BJ (cell line): ENCODE measurements at places on chromosomes 16 and 17.

- DNase-seq, result no peak
Observed at GRCh38 chr17:39643271-39643670, 6.3 kb downstream of the STARD3 start.

DNA sequence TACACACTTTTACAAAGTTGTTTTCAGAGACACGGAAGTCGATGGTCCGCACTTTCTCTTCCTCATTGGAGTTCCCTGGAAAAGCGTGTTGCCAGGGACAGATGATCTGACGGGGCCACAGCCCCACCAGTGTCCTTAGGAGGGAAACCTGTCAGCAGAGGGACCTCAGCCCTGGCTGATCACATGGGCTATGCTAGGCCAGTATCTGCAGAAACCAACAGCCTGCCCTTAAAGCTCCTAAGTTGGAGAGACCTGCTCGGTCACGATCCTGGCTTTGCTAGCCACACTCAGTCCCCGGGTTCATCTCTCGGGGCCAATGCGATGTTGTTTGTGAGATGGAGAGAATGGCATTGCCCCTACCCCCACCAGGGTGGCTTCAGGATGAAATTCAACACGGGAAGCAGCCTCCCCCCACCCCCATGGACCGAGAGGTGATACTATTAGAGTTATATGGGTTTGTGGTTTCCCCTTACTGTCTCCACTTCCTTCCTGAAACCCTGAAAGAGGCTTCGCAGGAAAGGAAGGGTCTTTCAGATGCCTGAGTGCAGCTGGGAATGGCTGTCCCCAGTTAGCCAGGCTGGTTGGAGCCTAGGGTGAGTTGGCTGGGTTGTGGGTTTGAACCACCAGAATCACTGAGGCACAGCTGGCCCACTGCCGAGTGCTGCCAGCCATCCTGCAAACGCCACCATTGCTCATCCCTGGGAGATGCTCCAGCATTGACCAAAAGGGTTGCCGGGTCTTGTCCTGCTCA is 16.6 kb downstream of the RMI2 start:
- DNase-seq, result no peak

DNA sequence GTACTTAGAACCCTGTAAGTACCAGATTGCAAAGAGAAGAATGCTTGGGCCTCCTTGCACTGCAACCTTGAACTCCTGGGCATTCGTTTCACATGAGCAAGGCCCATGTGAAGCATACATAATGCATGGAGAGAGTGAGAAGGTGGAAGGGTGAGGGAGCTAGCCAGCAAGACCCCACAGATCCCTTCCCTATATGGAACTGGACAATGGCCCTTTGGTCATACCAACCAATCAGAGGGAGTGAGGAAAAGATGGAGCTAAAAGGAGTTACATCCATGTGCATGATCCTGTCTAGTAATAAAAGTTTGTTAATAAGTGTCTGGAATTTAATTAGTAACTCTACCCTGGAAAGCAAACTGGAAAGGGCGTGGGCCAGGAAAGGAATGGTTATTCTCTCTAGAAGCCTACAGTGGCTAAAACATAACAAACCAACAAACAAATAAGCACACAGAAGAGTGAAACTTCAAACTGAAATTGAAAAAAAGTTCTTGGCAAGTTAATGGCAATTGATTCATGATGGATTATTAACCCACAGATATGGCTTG is 29.6 kb downstream of the DNAH3 start:
- no peak for DNase-seq

DNA sequence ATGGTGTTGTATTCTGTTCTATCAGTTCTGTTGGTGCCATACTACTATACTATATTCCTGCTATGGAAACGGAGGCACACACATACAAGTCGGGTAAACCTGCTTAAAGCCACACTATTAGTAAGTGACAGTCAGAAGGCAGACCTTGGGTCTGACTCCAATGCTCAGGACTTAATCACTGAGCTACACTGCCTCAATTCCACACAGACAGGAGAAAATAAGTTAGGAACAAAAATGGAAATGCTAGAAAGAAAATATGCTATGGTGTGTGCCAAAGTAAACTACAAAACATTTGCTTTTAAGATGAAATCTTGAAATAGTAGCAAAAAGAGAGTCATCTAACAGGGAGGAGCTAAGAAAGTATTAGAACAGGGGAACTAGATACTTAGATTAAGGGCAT is 48.1 kb downstream of the MYO1D start:
- DNase-seq, result no peak

- no peak for DNase-seq
Observed at GRCh38 chr16:11014136-11014535, 69.8 kb downstream of the CLEC16A start.

DNA sequence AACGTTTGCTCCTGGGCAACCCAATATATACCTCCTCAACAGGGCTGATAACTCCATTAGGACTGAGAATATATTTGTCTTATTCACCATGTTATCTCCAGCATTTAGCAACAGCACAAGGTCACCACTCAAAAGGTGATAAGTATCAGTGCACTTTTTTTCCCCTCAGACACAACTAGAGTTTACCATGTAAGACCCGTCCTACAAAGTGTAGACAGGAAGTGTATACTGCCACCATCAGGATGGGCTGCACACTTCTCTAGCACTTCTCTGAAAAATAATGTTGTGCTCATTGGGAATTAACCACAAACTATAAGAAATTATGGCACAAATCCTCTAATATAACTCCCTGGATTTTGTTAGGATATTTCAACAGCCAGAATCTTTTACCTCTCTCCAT is 5.7 kb upstream of the VAT1L start:
- DNase-seq, result no peak

DNA sequence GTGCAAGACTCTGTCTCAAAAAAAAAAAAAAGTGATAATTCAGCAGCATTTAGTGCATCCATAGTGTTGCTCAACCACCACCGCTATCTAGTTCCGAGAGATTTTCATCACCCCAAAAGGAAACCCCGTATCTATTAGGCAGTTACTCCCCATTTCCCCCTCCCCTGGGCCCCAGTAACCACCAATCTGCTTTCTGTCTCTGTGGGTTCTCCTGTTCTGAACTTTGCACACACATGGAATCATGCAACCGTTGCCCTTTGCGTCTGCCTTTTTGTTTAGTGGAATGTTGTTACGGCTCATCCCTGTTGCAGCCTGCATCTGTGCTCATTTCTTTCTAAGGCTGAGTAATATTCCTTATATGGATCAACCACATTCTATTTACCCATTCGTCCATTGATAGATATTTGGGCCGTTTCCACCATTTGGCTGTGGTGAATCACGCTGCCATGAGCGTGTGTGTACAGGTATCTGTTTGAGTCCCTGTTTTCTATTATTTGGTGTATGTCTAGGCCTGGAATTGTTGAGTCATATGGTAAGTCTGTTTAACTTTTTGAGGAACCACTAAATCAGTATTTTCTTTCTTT is 8.7 kb upstream of the SYNGR2 start:
- no peak for DNase-seq

DNA sequence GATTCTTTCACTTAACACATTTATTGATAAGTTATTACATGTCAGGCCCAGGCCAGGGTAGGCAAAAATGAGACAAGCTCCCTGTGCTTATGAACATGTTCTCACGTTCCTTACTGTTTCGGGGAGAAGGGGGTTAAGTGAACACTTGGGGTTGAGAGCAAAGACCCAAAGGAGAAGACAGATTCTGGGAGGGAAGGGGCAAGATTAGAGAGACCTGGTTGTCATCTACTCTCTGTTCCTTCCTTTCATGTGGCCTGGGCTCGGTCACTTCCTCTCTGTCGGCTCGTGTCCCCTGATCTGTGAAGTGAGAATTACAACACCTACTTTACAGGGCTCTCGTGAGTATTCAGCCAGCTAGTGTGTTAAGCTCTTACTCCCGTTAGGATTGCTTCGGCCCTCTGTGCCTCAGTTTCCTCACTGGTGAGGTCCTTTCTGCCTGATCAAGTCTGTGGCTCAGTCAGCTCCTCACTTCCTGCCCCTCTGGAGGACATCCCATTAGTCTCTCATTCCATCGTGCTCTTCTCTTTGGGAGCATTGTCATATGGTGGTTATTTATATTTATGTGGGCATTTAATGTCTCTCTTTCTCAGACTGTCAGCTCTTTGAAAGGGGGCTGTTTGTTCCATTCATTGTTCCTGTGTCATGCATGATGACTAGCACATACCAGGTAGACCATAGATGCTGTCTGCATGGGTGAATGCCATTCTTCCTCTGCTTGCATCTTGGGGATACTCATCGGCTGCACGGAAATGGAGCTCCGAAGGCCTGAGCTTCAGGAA is 38.9 kb downstream of the PLCG2 start:
- DNase-seq, result no peak

GRCh38 chr16:8798174-8798527 is 512 bp downstream of the PMM2 start:
- DNase-seq, result no peak

- no peak for DNase-seq
Observed at GRCh38 chr17:63153488-63153887, 187.5 kb downstream of the TANC2 start.

GRCh38 chr17:81440511-81441244 is 45.4 kb downstream of the BAHCC1 start:
- no peak for DNase-seq

DNA sequence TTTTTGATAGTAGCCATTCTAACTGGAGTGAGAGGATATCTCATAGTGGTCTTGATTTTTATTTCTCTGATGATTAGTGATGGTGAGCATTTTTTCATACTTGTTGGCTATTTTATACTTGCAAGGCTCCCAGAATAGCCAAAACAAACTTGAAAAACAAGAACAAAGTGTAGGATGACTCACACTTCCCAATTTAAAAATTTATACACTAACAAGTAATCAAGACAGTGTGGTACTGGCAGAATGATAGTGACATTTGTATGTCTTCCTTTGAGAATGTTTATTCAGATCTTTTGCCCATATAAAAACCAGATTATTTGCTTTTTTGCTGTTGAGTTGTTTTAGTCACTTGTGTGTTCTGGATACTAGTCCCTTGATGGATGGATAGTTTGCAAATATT is 17.8 kb downstream of the SPECC1 start:
- DNase-seq, result no peak

- no peak for DNase-seq
Observed at GRCh38 chr17:83145831-83146230, 66.4 kb downstream of the METRNL start.

- DNase-seq, result no peak
Observed at GRCh38 chr17:5126719-5127488, 11.1 kb downstream of the USP6 start.

GRCh38 chr16:67277999-67278772 is 1.1 kb upstream of the PLEKHG4 start:
- DNase-seq, result peak; percentile 45

GRCh38 chr16:77137045-77137444 is 53.9 kb upstream of the MON1B start:
- DNase-seq, result no peak

- DNase-seq, result no peak
Observed at GRCh38 chr17:41069031-41069430, 3.4 kb upstream of the KRTAP2-4 start.

DNA sequence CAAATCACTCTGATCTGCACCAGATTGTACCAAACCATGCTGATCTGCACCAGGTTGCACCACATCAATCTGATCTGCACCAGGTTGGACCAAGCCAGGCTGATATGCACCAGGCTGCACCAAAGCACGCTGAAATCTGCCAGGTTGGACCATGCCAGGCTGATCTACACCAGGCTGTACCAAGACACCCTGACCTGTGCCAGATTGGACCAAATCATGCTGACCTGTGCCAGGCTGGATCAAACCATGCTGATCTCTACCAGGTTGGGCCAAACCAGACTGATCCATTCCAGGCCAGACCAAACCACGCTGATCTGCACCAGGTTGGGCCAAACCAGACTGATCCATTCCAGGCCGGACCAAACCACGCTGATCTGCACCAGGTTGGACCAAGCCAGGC is 15.5 kb downstream of the QRICH2 start:
- DNase-seq, result no peak

GRCh38 chr17:1648173-1648962 is 1.3 kb downstream of the RILP start:
- DNase-seq, result no peak

GRCh38 chr17:39730095-39730921 is at the start of gene MIEN1:
Gene MIEN1, minus strand, starts transcription at chr17:39730532. Its CDS starts 37 bp downstream, at chr17:39730495.
- DNase-seq, result no peak

- DNase-seq, result peak; percentile 19
Observed at GRCh38 chr17:2904135-2904534, 107.9 kb downstream of the RAP1GAP2 start.

- DNase-seq, result no peak
Observed at GRCh38 chr17:11578998-11579397, 19.3 kb upstream of the DNAH9 start.

GRCh38 chr17:39404542-39405378 is 3.3 kb upstream of the FBXL20 start:
- DNase-seq, result peak; percentile 58

DNA sequence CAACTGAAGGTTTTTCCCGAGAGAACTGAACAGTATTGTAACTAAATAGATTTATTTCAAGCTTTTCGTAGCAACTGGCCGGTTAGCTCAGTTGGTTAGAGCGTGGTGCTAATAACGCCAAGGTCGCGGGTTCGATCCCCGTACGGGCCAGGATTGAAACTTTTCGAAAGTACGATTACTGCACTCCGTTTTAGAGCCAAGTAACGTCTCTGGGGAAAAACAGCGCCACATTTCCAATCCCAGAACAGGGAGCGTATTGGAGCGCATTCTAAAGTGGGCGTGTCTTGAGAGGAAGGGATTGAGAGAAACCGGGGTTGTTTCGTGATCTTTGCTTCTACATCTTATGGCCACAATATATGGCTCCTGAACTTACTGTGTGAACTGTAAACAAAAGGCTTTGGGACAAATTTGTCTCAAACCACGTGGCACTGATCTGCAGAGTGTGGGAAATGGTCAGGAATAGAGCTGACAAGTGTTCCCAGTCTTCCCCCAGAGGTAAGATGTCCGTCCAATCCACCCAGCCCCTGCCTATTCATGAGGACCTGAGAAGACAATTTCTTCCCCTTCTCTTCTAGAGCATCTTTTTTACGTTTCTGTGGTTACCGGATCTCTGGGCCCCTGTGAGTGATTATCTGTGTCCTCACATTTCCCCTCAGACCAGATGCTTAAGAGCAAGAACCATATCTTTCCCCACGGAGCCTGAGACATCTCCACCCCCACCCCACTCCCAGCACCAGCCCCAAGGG is 2.3 kb downstream of the BORCS6 start:
- peak; percentile 95 for DNase-seq

GRCh38 chr17:75077496-75078283 is 10.1 kb upstream of the SLC16A5 start:
- DNase-seq, result no peak

DNA sequence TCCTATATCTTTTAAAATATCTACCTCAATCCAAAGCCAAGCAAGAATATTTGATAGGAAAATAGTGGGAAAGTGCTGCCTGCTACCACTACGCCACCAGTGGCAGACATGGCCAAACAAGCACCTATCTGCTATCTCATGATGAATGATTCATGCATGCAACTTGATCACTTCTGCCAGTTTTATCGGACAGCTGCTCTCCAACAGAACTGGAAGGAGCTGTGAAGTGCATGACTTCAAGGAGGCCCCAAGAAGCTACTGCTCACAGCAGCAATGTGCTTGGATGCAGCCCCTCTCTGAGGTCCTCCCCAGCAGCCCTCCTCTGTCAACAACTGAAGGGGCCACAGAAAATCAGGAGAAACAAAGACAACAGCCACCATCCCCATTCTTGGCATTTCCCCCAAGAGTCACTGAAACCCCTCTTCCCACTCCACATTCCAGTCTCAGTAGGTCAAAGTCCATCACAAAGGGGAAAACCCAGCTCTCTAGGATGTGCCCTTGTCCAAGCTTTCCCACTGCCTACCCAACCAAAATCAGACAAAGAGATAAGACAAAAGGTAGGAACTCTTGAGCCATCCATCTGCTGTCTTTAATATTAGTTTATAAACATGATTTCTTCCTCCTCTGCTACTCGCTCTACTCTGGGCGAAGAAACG is 215.3 kb downstream of the C16orf78 start:
- DNase-seq, result no peak
